GM13977 (cell line): ENCODE measurements at places on chromosomes 12 and 14.
A peak's percentile ranks its signal among the peaks of the same experiment; 100 is the strongest.

DNA sequence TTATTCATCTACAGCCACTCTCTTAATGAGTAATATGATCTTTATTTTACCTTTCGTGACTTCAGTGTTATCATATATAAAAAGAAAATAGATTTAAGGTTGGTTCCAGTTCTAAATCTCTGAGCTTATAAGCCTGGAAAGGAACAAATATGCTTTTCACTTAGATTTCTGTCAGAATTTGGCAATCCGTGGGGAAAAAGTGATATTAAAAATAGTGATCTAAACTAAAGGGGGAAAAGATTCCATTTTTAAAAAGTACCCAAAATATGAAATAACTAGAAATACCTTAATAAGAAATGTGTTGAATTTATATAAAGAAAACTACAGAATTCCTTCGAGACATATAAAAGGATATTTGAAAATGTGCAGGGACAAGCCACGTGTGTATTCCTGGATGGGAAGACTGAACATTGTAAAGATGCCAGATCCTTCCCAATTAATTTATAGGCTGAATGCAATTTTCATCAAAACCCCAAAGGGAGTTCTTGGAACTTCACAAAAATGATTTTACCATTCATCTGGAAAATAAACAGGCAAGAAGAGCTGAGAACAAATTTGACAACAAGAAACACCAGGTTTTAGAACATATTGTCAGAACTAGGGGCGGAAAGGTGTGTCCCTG lies 142.5 kb downstream of the EFCAB11 start:
- DNase-seq: no peak

DNA sequence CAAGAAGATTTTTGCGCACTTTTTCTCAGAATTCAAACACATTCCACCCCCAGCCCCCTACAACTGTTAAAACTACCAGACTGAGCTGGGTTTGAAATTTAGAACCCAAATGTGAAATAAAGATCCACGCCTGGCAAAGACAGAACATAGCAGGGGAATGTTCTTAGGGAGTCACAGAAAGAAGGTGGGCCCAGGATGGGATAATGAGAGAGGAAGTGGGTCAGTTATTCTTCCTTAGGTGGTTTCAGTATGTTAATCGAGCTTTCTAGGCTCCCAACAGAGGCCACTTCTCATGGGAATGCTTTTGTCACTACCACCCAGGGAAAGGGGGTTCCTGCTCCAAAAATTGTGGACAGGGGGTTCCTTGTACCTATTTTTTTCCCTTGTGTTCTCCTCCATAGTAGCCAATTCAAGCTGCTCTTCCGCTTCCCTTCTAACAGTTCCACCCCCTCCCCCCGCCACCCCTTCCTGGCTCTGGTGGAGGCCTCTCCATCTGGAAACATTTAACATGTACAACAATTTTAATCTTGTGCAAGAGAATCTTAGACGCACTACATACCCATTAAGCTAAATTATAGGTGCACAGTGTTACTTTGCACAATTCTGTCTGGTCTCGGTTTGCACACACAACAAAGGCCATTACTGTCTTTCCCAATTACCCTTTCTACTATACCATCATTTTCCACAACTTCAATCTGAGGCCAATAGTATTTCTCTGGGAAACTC lies 218.1 kb downstream of the MON2 start:
- DNase-seq: no peak

DNA sequence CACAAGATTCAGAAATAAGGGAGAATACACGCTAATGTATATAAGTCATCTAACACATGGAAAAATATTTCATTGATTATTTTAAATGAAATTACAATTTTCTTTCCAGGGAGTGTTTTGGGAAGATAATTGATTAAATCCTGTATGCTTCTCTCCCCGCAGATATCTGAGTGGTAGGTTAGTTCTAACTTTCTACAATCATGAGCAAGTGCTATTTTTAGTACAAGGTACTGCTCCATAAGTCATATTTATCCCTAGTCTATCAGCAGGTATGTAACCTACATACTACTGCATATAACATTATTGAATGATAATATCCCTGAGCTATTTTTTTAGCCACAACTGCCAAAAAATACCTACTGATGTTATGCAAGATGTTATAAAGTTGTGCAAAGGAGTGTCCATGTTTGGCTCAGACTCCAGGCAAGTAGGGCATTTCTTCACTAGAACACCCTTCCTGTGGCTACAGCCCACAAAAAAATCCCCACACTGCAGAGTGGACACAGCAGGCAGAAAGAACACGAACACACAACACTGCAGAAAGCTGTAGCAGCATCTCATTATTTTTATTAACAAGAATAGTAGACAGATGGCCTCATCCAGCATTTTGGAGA lies 87.0 kb downstream of the SEC23A start:
- no peak for DNase-seq

- DNase-seq: no peak
Observed at GRCh38 chr14:55802986-55803872, 223.2 kb downstream of the KTN1 start.

GRCh38 chr14:51650716-51651387 lies 858 bp upstream of the FRMD6 start:
- DNase-seq: no peak

GRCh38 chr12:128876559-128876958 lies 23.3 kb downstream of the GLT1D1 start:
- DNase-seq: no peak

GRCh38 chr14:90785471-90785870 lies 30.8 kb downstream of the TTC7B start:
- DNase-seq: no peak

DNA sequence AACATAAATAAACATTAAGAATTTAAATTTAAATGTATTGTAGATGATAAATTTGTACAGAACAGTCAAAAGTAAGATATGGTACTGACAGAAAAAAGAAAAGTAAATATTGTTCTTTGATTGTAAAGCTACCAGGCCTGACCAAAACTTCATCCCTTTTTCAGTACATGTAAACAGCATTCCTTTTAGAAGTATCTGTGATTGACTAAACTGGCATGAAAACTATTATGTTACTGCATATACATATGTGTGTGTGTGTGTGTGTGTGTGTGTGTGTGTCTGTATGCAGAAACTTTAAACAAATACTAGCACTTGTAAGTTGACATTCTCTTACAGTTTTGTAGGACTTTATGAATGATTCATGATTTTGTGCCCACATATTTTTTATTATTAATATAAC lies 270.9 kb downstream of the C12orf50 start:
- no peak for DNase-seq

- DNase-seq: peak; percentile 29
Observed at GRCh38 chr14:70139384-70139783, 49.4 kb downstream of the SLC8A3 start.

DNA sequence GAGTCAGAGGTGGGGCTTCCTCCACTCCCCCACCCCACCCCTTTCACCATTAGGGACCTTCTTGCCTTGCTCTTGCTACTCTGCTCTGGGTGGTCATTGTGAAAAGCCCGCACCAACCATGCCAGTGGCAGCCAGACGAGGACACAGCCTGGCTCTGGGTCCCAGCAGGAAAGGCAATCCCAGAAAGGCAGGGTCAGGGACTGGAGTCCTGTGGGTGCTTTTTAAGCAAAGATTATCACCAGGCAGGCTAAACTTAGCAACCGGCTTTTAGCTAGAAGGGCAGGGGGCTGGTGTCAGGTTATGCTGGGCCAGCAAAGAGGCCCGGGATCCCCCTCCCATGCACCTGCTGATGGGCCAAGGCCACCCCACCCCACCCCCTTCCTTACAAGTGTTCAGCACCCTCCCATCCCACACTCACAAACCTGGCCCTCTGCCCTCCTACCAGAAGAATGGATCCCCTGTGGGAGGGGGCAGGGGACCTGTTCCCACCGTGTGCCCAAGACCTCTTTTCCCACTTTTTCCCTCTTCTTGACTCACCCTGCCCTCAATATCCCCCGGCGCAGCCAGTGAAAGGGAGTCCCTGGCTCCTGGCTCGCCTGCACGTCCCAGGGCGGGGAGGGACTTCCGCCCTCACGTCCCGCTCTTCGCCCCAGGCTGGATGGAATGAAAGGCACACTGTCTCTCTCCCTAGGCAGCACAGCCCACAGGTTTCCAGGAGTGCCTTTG lies 1.2 kb upstream of the GAPDH start:
- peak; percentile 59 for DNase-seq

DNA sequence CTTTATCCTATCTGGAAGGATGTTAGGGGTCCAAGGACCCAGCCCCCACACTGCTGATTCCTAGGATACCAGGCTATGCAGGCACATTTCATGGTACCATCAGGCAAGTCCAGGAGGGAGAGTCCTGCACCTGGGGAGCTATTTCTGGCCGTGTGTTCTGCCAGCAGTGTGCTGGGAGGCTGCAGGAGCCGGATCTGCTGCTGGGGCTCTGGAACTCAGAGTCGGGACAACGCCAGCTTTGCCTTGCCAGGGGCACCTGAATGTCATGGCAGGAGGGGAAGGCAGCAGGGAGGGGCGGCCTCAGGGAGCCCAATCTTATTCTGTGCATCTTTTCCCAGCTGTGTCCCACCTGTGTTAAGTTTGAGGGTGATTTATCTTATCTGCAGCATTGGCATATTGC lies 17.8 kb downstream of the SRRM4 start:
- no peak for DNase-seq

DNA sequence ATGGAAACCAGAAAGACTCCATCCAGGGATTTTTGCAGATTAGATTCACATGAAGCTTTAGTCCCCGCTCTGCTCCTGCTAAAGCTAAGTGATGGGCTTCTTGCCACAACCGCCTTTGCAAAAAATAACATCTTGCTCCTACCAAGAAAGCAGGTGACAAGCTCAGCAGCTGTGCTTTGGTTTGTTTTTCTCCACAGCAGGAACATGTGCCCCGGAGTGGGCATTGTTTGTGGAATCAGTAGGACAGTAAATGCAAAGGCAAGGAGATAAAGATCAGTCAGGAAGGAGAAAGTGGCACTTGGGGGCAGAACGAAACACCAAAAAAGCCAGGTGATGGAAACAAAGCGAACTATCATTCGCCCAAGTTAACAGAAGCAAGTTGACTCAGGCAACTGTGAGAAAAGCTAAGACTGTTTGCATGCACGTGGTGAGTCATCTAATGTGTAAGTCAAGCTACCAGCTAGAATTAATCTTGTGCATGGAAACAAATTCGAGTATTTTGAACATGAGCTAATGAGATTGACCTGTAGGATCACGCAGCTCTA lies 165.5 kb upstream of the PLXNC1 start:
- no peak for DNase-seq

GRCh38 chr14:44988694-44989093 lies 26.7 kb downstream of the TOGARAM1 start:
- DNase-seq: no peak

DNA sequence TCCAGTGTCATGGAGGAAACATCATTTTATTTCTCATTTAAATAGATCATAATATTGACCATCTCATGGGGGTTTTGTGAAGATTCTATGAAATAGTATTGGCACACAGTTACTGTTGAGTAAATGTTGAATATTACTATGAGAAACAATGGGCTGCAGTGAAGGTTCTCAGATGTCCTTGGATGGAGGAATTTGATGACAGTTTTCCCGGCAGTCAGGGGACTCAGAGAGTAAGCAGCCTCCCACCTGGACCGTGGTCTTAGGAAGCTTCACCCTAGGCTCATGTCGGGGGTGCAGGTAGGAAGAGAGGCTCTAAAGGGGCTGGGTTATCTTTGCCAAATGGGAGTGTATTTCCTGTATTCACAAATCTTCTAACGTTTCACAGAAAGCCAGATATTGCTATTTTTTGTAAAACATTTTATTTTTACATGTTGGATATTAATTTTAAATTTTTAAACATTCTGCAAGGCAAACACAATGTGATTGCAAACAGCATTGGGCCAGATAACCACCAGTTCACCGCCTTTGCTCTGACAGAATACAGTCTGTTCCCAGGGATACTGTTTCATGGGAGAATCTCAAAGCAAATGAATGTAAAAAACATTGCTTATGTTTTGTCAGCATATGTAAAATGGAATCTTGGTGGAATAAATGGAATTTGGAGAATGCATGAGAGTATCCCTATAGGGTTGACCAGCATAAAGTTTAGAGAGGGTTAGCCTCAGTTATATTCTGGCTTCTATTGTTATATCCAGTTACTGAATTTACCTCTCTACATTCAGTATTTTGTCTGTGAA lies 380.8 kb upstream of the TMEM132C start:
- DNase-seq: no peak

GRCh38 chr12:110246636-110247339 lies 34.3 kb upstream of the ATP2A2 start:
- DNase-seq: no peak

DNA sequence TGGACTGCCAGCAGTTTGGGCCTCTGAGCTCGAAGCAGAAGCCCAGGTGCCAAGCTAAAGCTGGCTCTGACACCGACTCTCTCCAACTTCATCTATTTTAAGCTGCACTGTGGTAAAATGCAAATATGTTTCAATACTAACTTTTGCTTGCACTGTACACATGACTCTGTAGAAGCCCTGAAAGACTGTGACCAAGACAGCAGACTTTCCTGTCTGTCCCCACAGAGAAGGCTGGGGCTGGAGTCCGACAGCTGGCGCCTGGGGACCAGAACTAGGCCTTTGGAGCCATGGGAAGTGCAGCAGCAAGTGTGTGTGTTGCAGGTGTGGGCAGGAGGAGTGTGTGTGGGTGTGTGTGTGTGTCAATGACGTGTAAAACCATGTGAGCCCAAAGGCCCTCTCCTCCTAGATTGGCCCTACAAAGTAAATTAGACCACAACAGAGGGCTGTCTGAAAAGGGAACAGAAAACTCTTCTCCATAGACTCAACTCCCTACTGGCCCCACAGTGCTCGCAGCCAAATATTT lies 16.4 kb upstream of the RAB35 start:
- DNase-seq: peak; percentile 82

DNA sequence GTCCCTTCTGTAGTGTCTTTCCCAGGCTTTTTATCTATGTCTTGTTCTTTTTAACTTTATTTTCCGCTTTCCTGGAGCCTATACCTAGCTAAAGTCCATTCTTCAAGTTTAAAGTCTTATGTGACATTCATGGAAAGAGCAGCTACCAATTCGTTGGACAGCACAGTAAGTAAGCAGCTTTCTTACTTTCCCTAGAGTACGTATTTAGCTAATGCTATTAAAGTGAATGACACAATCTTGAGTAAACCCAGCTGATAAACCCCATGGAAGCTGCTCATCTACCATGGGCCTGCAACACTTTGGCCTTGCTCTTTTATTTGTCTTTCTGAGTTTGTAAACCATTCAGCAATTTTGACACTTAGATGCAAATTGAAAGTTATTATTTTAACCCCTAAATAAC lies 30.0 kb downstream of the ALX1 start:
- DNase-seq: no peak

DNA sequence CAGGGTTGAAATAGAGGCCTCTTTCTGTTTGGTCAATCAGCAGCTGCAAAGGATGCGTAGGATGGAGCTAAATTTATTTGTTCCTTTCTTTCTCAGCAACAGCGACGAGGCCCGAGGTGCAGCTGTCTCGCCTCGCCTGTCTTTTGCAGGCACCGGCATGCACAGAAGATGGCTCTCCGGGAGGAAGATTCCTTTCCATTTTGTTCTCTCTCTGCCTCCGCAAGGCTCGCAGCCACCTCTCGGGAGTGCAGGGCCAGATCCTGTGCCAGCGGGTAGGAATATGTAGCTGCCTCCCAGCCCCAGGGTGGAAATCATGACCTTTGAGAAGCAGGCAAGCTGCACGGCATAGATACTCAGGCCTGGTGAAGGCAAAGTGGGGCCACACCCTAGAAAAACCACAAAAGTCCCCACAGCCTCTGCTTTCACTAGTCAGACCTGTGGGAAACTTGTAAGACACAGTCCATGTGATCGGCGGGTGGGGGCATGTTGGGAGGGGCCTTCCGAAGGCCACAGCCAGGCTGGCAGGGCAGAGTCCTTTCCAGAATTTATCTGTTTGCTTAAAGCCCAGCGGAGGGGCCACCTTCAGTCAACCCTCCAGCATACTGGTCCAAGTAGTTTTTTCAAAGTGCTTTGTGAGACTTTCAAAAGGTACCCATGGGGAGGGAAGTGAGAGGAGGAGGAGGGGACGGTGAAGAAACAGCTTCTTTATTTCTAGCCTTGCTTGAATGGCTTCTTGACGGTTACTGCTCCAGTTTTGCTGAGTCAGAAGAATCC lies at the start of gene MAP1LC3B2:
Gene MAP1LC3B2, plus strand, starts transcription at position 220 of the 774 bp plus-strand sequence. CDS start 16,562 bp downstream, outside the sequence.
- peak; percentile 81 for DNase-seq
